CD4-positive, alpha-beta T cell treated with Interleukin-21 for 1 hour (primary cell): ENCODE measurements at places on chromosomes 2 and 18.

- DNase-seq = no peak
Observed at GRCh38 chr2:176514276-176514675, 245.0 kb downstream of the MTX2 start.

GRCh38 chr2:36044411-36044810 is 311.2 kb upstream of the CRIM1 start:
- DNase-seq = no peak

- DNase-seq = no peak
Observed at GRCh38 chr18:58056852-58057251, 12.8 kb downstream of the NEDD4L start.

DNA sequence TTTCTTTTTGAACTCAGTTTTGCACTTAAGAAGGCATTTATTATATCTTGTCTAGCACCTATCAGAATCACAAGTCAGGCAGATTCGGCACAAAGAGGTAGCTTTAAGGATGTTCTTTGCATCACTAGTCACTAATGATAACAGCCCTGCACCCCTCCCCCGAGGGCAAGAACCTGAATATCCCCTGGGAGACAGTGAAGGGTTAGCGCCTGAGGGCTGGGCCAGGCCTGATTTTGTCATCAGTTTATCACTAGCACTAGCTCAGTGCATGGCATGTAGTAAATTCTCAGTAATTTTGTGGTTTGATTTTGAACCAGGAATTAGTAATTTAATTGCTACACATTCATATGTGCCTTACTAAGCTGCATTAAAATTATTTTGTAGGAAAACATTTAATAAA is 23.9 kb upstream of the HS6ST1 start:
- no peak for DNase-seq

- DNase-seq = no peak
Observed at GRCh38 chr2:123485056-123485455, 540.0 kb upstream of the CNTNAP5 start.

DNA sequence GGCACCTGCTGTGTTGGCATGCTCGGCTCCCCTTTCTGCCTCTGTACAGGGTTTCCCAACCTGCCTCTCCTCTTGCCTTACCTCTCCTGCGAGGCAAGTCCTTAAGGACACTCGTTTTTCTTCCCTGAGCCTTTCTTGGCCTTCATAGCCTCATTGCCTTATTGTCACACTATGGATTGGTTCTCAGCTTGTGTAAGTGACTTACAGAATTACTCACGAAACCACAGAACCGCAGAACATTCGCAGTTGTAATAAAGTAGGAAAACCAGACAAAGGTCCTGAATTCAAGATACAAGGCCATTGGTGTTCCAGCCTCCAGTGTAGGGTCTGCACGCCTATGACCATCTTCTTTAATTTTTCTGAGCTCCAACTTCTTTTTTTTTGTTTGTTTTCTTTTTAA is 317.6 kb upstream of the SMIM21 start:
- no peak for DNase-seq

GRCh38 chr2:202841090-202841867 is 30.3 kb downstream of the ICA1L start:
- no peak for DNase-seq

- DNase-seq = no peak
Observed at GRCh38 chr2:240203031-240203787, 62.8 kb upstream of the OTOS start.

- DNase-seq = peak; percentile 38
Observed at GRCh38 chr2:197934261-197934933, 130.0 kb downstream of the PLCL1 start.

GRCh38 chr2:84033347-84033974 is 425.6 kb downstream of the SUCLG1 start:
- DNase-seq = no peak

- no peak for DNase-seq
Observed at GRCh38 chr2:68320118-68320641, 431 bp upstream of the CNRIP1 start.

DNA sequence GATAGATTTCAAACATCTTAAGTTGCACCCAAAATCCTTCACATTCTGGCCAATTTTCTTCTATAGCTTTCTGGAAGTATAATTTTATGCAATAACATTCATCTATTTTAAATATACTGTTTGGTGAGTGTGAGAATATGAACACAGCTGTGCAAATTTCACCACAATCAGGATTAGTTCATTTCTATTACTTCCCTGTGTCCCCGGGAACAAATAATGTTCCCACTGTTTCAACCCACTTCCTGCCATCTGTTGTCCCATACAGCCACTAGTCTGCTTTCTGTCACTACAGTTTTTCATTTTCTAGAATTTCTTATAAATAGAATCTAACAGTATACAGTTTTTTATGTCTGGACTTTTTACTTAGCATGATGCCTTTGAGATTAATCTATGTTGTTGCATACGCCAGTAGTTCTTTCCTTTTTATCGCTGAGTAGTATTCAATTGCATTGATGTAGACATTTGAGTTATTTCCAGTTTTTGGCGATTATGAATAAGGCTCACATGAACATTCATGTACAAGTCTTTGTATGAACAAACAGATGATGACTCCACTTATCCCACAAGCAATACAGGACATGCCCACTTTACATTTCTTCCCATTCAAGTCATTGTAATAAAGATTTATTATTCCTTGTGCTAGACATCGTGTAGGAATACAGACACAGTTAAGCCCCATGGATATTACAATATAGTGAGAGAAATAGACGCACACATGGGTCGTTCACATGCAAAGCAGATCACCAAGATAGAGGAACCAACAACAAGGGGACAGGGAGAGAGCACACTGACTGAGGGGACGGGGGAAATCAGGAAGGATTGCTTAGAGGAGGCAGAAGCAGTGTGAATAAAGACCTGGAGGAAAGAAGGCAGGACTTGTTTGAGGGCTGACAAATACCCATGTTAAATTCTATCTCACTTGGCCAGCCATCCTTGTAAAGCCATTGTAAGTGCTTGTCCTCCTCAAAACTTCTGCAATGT is 72.9 kb upstream of the PAX8 start:
- no peak for DNase-seq

DNA sequence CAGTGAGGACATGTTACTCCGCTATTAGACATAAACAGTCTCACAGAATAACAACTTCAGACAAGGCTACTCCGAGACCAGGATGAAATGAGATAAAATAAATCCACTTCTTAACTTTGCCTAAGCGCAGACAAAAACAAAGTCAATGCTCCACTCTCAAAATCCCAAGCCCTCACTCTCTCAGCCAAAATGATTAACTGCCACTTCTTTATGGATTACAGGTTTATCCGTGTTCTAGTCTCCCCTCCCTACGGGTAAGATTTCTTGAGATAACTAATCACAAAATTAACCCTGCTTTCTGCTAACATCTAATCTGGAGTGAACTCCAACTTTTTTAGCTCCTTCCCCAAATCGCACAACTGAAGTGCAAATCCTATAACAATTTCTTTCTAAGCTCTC is 1.1 kb upstream of the CRYGC start:
- DNase-seq = no peak

DNA sequence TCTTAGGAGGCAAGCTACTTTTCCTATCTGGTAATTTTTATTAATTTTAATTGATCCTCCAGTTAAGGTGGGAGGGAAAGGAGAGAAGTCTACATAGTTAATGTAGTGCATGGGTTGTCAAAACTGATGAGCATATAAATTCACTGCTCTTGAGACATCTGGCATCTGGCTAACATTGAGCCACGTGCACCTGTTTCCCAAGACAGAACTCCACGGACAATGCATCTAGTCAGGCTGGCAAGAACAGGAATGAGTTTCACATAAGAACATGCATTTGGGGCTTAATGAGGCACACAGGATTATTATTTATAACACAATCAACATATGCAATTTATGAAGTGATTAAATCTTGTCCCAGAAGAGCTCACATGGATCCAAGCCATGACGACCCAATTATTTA is 16.2 kb upstream of the RAB1A start:
- DNase-seq = no peak

DNA sequence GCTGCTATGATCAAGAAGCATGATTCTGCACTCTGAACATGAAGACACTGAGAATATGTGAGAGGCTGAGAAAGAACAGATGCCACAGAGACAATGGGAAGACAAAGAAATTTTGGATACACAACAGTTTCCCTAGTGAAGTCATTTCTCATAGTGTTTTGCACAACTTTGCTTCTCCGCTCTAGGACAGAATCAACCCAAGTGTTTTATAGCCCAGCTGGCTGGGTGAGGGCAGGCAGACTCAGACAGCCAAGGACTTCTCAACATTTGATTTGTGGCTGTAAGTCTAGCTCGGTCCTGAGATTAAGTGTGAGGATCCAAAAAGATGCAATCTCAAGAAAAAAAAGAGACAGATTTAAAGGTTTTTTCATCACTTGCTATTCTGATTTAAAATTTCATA is 536.5 kb upstream of the CRIM1 start:
- DNase-seq = no peak

DNA sequence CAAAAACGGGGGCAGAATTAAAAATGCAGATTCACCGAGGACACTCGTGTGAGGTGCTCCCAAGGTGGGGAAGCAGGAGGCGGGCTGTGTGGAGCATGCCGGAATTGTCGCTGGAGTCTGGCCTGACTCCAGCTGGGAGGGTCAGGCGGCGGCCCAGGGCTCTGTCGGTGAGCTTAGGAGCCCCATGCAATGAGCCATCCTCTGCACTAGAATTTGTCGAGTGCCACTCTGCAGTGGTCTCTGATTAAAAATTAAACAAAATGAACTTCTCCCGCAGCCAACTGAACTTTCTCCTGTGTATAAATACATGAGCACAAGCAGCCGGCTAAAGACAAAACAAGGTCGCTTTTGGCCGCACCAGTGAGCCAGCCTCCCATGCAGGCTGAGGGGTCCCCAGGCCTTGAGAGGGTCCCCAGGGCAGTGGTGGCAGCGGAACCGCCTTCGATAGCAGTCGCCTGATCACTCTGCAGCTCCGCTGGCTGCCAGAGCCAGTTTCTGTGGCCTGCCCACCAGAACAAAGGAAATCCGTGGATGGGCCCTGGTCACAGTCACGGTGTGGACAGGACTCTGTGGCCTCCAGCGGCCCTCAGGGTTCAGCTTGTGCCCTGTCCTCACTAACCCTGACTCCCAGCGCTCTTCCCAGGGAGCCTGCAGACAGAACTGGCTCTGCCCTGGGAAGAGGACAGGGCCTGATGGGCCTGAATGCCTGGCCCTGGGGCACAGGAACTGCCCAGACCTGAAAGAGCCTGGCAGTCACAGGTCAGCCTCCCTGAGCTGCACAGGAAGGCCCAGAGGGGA is 201.3 kb downstream of the EIPR1 start:
- no peak for DNase-seq

- no peak for DNase-seq
Observed at GRCh38 chr2:82027921-82028615, 1723.5 kb upstream of the LRRTM1 start.

DNA sequence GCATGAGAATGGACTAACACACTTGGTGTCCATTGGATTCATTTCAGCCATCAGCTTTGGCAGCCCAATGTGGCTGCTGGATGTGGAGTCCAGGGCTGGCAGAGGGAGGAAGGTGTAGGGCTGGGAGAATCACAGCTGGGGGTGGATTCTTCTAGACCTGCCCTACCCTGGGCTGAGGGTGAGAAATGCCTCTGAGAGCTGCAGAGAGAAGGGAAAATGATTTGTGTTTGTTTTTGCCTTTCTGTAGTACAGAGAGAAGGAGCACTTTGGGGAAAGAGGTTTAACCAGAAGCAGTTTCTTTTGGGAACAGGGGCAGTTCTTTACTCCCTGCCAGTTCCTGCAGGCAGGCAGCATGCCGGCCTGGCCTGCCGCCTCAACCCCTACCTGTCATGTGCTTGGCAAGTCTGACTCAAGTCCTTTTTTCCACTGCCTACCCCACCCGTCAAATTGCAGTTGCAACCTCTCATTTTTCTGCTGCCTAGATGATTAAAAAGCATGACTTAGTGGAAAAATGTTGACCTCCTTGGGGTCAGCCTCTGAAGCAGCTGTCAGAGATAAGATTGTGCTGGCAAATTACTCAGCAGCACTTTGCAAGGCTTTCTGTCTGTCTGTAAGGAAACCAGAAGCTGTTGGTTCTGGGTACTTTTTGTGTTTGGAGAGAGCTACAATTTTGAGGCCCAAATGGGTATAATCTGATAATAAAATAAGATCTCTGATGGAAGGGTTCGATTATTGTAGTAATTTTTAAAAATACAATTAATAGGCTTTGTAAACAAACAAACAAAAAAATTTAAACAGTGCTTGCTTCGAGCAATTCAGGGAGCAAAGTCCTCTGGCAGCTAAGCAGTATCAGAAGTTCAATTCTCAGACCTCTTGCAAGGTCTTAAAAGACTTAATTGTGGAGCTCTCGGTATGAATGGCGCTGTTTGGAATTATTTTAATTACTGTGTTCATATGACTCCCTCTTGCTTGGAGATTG is 21.7 kb downstream of the LBH start:
- DNase-seq = no peak

- no peak for DNase-seq
Observed at GRCh38 chr2:200185628-200186000, 120.9 kb upstream of the SPATS2L start.

- no peak for DNase-seq
Observed at GRCh38 chr2:217142649-217143266, 282.9 kb upstream of the TNP1 start.

- DNase-seq = peak; percentile 53
Observed at GRCh38 chr2:172484253-172484652, 56.9 kb downstream of the ITGA6 start.

DNA sequence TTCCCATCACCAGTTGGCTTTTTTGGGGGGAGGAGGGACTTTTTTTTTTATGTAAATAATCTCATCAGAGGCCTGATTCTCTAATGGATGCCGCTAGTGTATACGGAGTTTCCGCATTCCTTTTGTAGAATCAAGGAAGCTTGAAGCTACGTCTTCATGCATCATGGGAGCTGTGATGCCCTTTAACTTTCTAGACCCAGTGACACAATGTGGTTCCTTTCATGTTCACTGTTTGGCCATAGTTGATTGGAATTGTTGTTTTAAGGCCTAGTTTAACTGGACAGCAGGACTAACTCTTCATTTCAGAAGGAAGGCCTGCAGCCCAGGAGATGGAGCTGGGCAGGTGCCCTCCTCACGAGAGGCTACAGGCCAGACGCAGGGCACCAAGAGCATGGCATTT is 287.9 kb downstream of the AGAP1 start:
- no peak for DNase-seq

DNA sequence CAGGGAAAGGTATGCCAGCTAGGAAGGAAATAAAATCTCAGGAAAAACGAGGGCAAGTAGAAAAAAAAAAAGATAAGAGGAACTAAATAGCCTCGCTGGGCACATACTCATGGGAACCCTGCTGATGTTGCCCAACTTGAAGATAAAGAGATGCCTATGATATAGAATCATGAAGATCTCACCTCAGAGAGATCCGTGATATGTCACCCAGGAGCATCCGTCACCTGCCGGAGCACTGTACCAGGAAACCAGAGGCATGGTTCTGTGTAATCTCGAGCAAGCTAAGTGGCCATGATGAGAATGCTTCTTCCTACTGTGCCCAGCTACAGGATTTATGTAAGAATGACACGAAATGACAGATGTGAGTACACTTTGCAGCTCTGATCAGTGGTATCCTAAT is 40.0 kb downstream of the CYP1B1 start:
- no peak for DNase-seq

DNA sequence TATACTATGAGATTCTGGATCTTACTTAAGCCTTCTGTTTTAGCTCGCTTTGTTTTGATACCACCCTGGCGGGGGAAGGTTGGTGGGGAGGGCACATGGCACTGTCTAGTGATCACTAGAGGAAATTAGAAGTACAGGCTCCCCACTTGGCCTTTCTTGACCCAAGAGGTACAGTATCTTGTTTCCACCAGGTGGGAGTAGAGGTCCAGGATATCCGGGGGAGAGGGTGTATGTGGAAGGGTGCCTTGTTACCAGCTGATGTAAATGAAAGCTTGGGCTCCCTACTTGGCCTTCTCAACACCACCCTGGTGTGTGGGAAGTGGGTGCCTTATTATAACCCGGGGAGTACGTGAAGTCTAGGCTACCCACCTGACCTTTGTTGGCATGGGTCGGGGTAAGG is 7.5 kb downstream of the GALNT1 start:
- DNase-seq = peak; percentile 50
